ENCODE measurements at places on chromosomes 7 and 10.

DNA sequence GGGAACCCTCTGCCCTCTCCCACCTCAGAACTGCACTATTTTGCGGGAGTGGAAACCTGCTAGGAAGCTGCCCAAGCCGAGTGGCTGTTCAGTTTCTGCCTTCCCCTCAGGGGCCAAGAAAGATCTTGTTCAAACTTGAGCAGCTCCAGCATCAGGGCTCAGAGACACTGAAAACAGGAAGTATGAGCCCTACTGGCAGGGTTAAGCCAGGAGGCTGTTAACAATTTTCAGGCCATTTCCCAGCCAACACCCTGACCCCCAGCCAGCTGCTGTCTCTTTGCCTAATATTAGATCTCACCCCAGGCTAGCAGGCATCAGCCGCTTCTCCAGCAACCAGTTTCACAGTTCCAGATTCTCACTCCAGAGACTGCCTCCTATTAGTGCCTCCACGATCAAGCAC is 9.2 kb downstream of the PLAU start:
- no peak for DNase-seq

GRCh38 chr10:66882271-66882670 is 43.6 kb upstream of the LRRTM3 start:
- DNase-seq = no peak

DNA sequence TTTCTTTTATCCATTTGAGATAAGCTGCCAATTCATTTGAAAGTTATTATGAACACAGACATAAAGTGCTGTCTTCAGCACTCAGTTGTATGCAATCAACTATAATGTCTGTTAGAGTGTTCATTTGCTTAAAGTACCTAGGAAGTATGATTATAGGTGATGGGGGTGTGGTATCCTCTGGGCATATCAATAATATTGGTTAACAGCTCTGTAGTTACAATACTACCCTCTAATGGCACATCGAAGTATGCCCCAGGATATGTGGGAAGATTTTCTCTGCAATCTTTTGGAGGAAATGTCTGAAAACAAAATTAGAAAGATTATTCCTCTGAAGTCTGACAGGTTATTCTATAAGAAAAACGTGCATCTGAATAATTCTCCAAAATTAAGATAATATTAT is 429.7 kb downstream of the ARL4A start:
- no peak for DNase-seq

DNA sequence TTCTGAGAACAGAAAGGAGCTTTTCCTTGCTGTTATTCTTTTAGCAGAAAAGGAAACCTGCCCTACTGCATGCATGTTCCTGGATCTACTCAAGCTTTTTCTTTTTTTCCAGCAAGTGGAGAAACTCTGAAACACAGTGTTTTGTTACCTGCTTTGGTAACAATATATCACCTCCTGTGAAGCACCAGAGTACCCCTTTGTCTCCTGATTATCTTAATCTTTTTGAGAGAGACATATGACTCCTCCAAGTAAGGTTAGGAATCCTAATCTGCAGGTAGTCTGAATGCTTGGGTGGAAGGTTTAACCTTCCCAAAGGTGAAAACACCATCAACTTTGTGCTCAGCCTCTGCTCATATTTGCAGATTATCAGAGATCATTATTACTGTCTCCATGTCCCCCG is 93.1 kb downstream of the MAPK8 start:
- DNase-seq = no peak

- no peak for DNase-seq
These were observed 108.7 kb upstream of the DPP6 start for GRCh38 chr7:153943457-153943856.

GRCh38 chr10:71383972-71384687 is 12.6 kb upstream of the CDH23 start:
- DNase-seq = no peak

DNA sequence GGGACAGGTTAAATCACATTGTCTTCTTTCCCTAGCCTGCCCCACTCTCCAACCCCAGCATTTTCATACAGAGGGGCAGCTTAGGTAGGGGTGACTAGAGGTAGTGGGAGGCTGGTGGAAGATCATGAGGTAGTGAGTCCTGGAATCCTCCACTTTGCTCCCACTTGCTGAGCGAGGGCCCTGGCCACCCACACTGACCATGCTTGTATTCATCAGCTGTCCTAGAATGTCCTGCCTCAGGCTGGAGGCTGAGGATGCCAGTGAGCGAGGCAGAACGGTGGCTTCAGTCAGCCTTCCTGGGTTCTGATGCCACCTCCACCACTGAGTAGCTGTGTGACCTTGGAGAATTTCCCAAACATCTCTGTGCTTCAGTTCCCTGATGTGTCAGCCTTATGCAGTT is 34.6 kb upstream of the PFKFB3 start:
- DNase-seq = no peak
